ENCODE measurements at places on chromosomes 5 and 9.

GRCh38 chr5:100898504-100899346 is 4.4 kb downstream of the ST8SIA4 start:
- no peak for DNase-seq

DNA sequence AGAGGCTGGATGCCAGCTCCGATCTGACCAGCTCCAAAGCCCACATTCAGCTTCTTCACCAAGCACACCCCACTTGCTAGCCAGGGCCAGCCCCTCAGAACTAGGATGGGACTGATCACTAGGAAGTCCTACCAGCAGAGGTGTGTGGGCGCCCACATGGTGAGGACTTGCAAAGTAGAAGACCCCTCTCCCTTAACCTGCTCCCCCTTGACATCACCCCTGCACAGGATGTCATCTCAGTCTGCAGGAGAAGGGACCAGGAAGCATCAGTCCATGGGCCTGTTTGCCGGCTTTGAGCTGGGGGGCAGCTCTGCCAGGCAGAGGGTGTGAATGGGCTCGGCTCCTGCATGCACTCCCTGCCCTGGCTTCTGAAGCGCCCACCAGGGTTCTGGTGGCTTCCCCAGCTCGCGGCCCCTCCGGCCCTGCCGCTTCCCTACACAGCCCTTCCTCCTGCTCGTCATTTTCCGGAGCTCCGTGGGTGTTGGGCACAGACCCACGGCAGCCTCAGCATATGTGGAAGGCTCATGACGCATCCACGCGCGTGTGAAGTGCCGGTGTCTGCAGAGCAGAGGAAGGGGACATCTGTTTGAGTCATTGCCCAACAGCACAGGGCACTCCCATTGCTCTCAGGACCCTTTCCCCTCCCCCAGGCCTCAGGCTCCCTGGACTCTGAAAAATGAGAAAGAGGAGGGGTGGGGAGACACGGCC is 3.7 kb upstream of the FAM78A start:
- no peak for DNase-seq

- DNase-seq, result peak; percentile 8
Measured at GRCh38 chr9:107819772-107820565, 330.4 kb upstream of the KLF4 start.

DNA sequence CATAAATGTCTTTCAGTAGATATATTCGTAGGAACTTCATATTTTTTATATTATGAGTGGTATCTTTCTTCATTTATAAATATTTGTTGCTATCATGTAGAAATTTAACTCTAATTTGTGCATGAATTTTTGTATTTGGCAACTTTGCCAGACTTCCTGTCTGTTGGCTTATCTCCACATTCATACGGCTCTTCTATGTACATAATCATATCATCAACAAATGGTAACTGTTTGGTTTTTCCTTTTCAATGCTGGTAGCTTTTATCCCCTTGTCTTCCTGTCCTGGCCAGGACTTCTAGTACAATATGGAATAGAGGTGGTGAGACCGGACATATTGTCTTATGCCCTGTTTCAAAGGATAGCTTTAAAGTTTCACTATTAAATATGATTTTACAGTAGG is 132.3 kb upstream of the COL5A1 start:
- DNase-seq, result no peak

DNA sequence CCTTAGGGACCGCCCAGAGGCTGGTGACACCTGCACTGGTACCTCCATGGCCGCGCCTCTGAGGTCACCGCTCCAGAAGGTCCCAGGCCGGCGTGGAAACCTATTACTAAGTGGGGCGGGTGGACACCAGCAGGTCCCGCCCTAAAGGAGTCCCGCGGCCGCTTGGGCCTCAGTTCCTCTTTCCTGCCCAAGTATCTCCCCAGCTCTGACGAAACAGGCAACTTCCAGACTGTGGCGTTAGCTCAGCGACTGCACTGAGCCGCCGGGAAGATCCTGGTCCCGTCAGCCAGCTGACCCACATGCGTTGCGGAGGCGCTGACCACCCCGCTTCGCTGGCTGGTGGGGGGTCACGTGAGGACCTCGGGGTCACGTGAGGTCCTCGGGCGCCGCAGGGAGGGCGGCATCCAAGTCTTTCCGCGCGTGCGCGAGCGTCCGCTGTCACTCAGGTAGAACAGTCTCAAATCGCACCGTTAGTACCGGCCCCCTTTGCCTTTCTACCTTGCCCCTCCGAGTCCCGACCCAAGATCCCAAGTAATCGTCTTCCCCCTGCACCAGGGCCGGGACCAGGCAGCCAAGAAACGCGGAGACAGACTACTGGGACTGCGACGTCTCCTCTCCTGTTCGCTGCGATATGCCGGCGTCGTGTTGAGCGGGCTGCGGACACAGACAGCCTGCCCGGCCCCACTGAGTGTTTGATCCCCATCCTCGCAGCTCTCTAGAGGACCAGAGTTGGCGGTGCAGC is 53.7 kb upstream of the KDM4C start:
- DNase-seq, result peak; percentile 88

DNA sequence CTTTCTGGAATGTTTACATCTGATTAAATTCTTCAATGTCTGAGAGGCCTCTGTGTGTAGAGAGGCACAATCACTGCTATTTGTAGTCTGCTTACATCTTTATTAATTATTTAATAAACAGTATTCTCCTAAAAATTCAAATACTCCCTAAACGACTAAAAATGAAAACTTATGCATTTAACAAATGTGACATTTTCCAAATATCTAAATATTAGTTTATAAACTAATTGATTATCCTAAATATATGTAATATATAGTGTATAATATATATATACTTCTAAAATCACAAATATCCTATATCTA is 57.7 kb upstream of the ZBED3 start:
- no peak for DNase-seq

DNA sequence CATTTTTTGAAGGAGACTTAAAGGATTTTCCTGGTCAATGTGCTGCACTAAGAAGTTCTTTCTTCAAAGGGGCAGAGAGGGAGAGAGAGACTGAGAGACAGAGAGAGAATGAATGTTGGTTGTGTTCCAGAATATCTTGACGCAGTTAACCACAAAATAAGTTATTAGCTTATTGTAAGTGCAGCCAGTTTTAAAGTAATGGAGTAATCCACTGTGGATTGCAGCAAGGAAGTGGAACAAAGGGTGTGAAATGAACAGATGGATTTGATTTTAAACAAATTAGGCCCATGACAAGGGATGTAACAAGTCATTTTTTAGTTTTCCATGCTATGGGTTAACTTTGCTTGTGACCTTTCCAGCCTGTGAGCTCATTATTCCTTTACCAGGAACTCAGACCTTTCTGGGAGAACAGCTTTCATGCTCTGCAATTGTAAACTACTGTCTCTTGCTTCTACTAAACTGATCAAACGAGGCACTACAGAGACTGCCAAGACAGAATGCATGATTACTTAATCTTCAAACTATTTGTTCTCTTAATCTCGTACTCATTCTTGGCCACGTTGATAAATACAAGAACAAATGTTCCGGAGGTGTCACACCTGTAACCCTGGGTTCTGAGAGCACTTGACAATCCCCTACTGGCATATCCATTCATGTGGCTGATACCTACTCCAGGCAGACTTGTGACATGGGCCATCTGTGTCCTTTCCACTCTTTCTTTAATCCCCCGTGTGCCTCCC is 131.1 kb downstream of the TLE1 start:
- DNase-seq, result peak; percentile 55

Data from AG08395 (cell line).